ENCODE measurements at places on chromosomes 12 and 14. TPM values are rescaled to one million over a fixed set of nuclear protein-coding genes. Genes with fewer than 3 reads are reported as not detected.
A peak's percentile ranks its signal among the peaks of the same experiment; 100 is the strongest.

RNU4-1 gene
- under 0.01 TPM for total RNA-seq

TSPAN11 gene
- total RNA-seq = 2.0 TPM

SNRNP35 gene
- total RNA-seq = 15.7 TPM

DNA sequence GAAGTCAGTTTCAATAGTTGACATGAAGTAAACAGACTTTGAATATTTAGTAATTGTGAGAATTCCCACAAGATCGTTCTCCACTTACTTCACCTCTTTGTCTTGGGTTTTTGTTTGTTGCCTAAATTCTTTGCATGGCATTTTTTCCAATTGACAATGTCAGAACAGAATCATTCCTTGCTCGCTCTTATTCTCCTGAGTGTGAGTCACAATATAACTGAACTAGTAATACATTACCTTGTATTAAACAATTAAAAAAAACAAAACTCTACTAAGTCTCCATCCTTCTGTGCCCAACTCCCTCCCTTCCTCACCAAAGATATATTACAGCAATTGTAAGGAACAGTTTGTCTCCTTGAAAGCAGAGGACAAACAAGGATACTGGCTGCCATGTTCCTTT lies 638.8 kb upstream of the NOVA1 start:
- no peak for DNase-seq

- peak; percentile 36 for DNase-seq
These were observed 65.9 kb downstream of the PTPRQ start for GRCh38 chr12:80509781-80510556.

Measured in fibroblast of the aortic adventitia (primary cell).